ENCODE measurements at places on chromosomes 11 and 22.

- DNase-seq: no peak
These were observed 87.2 kb downstream of the ATG16L2 start for GRCh38 chr11:72901374-72901773.

GRCh38 chr11:57979532-57980079, 44.1 kb upstream of the OR9Q1 start:
- no peak for DNase-seq

DNA sequence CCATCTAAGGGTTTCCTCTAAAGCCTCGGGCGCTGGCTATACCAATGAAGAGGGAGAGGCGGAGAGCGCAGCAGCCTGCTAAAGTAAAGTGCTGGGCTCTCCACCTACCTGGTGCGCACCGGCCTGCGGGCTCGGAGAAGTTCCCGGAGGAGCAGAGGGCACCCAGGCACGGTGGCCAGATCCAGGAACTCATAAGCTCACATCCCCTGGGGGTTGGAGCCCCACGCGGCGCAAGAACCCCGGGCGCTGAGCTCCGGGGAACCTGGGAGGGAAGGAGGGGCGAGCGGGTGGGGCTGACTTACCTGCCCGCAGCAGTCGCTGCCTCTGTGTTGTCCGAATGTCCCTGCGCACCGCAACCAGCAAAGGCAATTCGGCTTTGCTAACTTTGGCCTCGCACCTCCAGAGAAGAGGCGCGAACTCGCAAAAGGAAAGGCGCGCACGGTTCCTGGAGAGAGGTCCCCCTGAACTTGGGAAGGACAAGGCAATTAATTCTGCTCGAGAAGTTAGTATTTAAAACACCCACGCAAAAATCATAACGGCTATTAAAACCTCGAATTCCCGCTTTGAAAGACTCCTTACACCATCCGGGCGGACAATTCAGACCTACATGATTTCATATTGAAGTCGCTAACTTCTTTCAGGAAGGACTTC, 127.6 kb upstream of the C11orf58 start:
- no peak for DNase-seq

GRCh38 chr22:39546889-39547586, 14.5 kb upstream of the RPS19BP1 start:
- DNase-seq: no peak

- DNase-seq: no peak
These were observed 50.4 kb upstream of the RAB1B start for GRCh38 chr11:66218036-66218435.

DNA sequence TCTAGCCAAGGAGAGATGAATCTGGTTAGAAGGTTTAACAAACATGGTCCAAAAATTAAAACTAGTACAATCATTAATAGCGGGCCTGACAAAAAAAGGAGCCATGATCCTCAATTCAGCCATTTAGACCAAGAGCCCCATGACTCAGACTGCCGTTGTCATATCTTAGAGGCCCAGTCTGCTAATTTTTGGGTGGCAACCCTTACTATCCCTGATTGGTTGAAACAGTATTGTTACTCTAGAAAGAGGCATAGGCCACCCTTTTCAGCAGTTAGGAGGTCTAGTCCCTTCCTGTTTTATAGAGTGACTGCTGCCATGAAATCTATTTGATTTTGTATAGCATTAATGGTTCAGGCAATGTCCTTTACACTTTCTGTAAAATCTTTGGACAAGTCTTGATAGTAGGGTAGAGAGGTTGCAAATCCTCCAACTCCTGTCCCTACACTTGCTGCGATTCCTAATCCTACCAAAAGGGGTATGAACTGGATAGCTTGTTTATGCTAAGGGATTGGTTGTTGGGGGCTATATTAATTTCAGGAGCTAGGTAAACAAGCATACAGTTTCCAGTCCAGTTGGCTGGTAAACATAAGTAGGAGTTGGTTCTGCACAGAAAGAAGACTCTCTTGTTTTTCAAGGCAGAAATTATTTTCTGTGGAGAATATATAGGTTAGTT, 1056.3 kb upstream of the CNTN5 start:
- DNase-seq: no peak

DNA sequence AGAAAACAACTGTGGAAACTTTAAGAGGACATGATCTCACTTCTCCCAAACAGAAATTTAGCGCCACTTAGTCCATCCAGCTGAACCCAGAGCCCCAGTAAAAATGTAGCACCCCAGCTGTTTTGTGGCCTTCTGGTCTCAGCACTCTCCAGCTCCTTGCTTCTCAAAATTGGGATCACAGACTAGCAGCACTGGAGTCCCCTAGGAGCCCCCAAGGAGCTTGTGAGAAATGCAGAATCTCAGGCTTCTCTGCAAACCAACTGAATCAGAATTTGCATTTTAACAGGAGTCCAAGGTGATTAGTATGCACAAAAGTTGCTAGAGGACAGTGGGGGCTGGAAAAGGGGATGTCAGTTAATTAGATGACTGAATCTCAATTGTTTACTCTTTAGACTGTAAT, 89.8 kb upstream of the FIBIN start:
- DNase-seq: no peak

DNA sequence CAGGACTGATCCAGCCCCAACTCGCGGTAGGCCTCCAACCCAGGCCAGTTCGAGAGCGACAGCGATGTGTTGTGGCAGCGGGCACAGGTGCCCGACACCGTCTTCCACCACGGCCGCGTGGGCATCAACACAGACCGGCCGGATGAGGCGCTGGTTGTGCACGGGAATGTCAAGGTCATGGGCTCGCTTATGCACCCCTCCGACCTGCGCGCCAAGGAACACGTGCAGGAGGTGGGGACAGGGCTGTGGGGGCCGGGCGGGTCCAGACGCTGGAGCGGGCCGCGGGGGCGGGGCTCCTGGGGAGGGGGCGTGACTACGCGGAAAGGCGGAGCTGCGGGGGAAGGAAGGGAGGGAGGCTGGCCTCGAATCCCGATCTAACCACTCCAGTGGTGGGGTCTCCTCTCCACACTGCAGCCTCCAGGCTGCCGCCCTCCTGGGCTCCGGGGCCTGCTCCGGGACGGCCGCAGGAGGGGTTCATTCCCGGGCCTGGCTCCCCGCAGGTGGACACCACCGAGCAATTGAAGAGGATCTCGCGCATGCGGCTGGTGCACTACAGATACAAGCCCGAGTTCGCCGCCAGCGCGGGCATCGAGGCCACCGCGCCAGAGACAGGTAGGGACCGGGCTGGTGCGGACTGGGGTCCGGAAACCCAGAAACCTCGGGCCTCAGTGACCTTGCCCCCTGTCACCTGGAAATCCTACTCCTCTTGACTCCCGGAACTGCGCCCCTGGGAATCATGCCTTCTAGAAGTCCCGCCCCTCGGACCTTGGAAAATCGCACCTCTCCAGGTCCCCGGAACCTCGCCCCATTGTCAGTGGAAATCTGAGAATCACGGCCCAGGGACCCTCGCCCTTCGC, 14.9 kb downstream of the TMEM258 start:
- DNase-seq: peak; percentile 38

DNA sequence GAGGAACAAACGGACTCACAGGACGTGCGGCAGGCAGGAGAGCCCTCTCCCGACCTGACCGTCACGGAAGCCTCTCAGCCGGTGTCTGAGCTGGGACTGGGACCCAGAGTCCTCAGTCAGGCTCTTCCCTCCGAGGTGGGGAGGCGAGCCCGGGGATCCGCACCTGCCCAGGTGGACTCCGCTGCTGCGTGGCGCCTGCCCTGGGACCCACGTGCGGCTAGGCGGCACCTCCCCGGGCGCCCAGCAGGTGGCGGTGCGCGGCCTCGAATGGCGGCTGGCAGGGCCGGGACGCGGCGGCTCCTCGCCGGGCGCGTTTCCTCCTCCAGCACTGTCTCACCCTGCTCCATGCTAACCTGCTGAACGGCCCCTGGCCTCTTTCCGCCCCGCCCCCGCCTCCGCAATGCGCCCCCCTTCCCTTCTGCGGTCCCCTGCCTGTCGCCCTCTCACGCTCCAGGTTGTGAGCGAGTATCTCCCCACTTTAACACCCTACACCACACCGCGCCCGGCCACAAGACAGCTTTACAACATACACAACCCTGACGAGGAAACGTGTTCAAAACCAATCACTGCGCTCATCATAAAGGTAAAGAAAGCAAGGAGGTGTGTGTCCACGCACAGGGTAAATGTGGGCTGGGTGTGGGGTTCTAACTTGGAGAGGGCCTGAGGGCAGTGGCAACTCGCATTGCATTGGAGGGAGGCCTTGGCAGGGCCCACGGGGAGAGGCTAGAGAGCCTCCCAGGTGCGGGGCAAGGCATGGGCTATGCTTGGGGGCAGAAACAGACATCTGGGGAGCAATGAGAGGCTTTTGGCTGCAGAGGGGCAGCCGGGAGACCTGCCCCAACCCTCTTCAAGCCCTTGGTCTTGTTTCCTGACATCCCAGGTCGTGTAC, 25.9 kb upstream of the ATXN10 start:
- peak; percentile 67 for DNase-seq

DNA sequence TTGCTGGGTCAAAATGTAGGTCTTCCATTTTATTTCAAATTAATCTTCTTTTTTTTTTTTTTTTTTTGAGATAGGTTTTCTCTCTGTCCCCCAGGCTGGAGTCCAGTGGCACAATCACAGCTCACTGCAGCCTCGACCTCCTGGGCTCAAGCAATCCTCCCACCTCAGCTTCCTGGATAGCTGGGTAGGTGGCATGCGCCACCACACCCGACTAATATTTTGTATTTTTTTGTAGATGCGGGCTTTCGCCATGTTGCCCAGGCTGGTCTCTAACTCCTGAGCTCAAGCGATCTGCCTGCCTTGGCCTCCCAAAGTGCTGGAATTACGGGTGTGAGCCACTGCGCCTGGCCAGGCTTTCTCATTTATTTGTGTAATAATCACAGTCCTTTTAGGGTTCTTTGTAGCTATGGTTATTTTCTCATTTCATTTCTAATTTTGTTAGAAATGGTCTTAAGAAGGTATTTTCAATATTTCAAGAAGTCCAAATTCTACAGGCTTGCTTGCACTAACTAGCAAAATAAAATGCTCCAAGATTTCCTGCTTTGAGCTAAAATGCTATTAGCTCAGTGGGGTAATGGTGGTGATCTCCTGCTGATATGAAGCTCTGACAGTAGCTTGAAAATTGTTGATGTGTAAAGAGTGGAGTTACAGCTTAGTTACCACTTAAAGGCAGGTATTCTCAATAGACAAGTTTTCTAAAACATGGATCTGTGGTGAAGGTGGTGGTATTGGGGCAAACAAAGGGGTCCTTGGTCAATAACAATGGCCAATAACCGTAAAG, 50.0 kb downstream of the RBX1 start:
- DNase-seq: no peak

GRCh38 chr22:40175611-40176244, 2.0 kb upstream of the TNRC6B start:
- no peak for DNase-seq

- DNase-seq: no peak
These were observed 59.7 kb upstream of the KCNQ1OT1 start for GRCh38 chr11:2759228-2760195.

DNA sequence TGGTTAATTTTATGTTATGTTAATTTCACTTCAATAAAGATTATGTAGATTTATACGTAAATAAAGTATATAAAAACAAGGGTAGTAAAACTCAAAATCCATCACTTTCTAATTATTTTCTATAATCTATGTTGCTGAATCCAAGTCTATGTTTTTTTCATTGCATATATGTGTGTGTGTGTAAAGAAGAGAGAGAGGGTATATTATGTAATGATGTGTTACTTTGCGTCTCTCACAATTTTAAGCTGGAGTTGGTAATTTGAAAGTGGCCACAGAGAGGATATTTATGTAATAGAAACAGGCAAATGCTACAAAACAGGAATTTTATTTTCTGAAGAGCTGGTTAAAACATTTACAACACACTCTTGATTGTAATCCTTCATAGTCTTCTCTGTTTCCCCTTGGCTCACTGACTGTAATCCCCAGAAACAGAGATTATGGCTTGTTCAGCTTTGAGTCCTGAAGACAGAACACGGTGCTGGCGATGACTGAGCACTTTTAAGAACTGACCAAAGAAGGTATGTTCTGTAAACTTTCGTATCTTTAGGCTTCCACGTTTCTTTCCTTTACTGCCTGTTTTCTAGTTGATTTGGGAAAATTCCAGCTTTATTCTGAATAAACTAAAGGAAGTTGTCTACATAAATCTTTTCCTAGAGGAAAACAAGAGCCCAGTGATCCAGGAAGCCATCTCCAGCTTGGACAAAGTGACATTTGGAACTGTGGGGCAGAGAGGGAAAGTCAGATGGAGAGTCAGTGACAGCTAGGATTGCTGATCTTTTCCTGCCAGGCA, 43.6 kb downstream of the OR2AG2 start:
- DNase-seq: no peak

- no peak for DNase-seq
These were observed 418 bp downstream of the ACO2 start for GRCh38 chr22:41469218-41469851.

DNA sequence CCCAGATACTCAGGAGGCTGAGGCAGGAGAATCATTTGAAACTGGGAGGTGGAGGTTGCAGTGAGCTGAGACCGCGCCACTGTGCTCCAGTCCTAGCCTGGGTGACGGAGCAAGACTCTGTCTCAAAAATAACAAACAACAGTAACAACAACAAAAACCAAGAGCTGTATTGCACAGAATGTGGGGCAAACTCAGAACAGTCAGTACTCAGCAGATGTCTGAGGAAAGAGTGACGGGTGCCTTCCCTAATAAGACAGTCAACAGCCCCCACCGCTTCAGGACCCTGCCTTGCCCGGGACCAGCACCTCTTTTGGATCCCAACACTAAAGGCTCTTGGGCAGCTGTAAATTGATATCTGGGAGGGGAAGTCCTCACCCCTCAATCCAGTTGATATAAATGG, 40.3 kb downstream of the RIBC2 start:
- no peak for DNase-seq

DNA sequence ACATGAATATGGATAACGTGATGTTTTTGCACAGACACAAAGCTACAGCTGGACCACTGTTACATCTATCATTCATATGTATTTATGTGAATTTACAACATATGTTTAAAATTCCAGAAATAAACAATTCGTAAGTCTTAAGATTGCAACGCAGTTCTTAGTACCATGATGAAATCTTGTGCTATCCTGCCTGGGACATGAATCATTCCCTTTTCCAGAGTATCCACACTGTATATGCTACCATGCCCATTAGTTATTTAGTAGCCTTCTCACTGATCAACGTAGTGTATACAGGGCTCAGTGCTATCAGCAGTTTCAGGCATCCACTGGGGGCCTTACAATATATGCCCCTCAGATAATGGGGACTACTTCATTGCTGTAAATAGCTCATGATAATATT, 4.3 kb downstream of the ATL3 start:
- DNase-seq: no peak

- no peak for DNase-seq
These were observed 3.2 kb upstream of the FJX1 start for GRCh38 chr11:35614939-35615569.

GRCh38 chr11:120974965-120975364, 48.9 kb upstream of the TBCEL start:
- DNase-seq: no peak

GRCh38 chr11:133064961-133065360, 467.3 kb downstream of the OPCML start:
- no peak for DNase-seq

DNA sequence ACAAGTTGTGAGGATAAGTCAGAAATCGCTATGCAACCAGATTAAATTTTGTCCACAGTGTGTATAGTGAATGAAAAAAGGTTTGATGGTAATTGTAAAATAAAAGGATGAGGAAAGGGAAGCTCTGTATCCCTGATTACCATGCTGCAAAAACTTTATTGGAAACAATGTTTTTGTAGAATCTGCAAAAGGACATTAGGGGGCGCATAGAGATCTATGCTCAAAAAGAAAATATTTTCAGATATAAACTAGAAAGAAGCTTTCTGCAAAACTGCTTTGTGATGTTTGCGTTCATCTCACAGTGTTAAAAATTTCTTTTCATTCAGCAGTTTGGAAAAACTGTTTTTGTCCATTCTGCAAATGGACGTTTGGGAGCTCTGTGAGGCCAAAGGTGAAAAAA, 390.5 kb downstream of the OR4C45 start:
- DNase-seq: no peak

Data from activated T-helper 1 cell treated with anti-CD3 and anti-CD28 coated beads, Interleukin-2, amount 50 U/mL, for 16 hours (primary cell).